Left lung (tissue), 14 donors: ENCODE measurements at places on chromosomes 11 and 22.

GRCh38 chr11:57905439-57905838 is 118.2 kb upstream of the OR9Q1 start:
- no peak for DNase-seq

DNA sequence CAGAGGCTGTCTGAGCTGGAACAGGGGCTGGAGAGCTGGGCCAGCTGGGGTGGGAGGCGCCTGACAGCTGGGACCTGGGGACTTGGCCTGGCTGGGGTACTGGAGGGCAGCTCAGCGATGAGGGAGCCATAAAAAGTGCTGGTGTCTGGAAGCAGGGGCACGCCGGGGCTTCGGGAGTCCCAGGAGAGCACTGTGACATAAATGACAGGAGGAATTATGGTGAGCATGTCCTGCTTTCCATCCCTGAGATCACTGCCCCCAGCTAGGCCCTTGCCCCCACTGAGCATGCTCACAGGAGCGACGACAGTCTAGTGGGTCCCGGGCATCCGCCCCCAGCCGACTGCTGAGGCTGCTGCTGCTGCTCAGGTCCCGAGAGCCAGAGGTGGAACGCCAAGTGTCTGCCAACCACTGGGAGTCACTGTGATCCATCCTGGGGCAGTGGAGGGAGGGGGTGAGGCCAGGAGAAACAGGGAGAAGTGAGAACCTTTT is 6.2 kb downstream of the ROBO4 start:
- DNase-seq, result peak; percentile 71

DNA sequence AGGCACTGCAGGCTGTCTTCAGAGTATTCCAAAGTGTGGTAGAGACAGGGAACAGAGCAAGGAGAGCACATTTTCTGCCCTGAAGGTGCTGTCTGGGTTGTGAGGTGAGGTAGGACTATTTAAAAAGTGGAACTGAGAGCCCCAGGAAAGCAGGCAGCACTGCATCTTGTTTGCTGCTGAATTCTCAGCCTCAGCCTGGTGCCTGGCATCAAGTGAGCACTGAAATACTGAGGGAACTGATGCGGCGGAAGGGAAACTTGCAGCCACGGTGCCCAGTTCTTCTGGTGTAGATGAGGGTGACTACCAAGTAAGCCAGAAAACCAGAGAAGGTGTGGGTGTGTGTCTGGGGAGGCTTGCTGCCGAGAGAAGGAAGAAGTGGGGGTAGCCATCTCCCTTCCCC is 59.5 kb downstream of the TNRC6B start:
- no peak for DNase-seq

DNA sequence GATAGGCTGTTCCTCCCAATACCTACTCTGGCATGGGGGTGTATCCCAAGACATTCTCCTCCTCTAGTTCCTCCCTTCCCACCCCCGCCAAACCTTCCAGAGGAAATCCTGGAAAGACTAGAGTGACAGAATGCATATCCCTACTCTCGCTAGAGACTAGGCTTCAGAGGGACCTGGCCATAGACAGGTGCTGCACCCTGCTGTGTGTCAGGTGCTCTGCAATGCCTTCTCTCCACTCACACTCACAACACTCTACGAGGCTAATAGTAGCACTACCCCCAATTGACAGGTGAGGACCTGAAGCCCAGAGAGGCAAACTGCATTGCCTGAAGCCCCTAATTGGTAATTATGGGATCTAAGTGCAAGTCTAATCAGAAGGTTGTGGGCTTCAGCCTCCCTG is 46.2 kb upstream of the LMO1 start:
- DNase-seq, result no peak

DNA sequence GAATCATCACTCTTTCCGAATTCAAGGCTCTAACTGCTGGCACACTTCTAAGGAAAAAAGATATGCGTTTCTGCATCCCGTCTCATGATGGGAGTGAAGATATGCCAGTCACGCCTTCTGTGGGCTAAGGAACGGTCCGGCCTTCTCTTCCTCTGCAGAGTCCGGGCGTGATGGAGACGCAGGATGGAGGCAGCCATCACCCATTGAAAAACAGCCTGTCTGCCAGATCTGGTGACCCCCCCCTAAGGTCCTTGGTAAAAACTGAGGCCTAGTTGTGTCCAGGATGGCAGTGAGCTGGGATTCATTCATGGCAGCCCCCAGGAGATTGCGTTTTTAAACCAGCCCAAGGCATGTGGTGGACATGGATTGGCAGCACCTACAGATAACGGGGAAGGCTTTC is 6.9 kb upstream of the EFCAB6 start:
- DNase-seq, result no peak

- DNase-seq, result no peak
Observed at GRCh38 chr11:73397468-73398131, 21.4 kb downstream of the RELT start.

DNA sequence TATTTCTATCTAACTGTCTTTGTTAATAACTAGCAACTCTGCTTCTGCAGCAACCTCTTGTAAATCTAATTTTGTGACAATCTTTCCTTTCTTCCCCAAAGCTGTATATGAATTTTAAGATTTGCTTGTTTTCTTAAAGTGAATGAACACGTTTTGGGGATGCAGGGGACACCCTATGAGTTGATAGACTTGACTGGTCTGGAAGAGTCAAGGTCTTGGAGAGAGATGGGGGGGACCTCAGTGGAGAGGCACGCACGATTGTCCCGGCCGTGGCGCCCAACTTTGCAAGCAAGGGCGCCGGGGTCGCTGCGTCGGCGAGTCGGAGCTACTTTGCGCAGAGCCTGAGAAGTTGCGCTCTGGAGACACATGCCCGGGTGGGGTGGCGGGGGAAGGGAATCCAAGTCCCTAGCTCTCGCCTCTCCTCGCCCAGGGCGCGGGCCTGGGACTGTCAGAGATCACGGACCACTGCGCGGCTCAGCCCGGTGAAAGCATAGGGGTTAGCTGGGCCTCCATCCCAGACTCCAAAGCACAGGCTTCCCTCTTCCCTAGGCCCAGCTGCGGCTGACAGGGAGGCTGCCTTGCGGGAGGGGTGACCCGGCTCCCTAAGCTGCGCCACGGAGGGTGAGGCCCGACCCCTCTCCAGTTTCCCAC is 854 bp downstream of the ABCC8 start:
- no peak for DNase-seq

DNA sequence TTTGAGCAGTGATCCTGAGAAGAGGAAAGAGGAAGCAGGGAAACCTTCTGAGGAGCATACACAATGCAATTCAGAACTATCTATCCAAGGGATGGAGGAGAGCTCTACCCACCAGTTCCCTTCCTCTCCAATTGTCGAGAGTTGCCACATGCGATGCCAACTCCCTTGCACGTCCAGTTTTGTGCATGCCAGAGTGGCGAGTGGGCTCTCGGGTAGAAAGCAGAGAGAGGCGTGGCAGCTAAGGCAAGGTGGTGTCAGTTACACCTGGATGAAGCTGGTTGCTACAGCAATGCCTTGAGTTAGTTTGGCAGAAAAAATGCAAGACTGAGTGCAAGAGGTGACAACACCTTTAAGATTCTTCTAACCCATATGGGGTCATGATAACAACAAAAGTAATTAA is 420.4 kb upstream of the CCDC90B start:
- DNase-seq, result no peak

GRCh38 chr11:72602250-72602904 is 71.8 kb downstream of the PDE2A start:
- no peak for DNase-seq

DNA sequence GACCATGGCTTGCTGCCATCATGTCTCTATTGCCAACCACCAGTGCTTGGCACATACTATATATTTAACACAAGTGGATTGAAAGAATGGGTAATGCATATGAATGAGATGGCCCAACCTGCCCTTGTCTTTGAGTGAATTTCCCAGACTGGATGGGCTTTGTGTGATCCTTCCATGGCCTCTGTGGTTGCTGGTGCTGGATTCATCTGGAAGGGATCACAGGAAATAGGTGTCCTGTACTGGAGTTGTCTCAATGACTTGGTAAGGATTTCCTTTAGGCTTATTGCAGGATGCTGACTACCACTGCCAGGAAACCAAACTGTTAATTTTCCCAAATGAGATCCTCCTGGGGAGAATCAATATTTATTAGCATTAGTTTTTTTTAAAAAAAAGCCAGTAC is 328.6 kb downstream of the TMEM135 start:
- DNase-seq, result no peak

GRCh38 chr11:58466293-58466692 is 24.3 kb upstream of the OR5B12 start:
- DNase-seq, result no peak

GRCh38 chr22:27844656-27845591 is 43.4 kb upstream of the MN1 start:
- no peak for DNase-seq

DNA sequence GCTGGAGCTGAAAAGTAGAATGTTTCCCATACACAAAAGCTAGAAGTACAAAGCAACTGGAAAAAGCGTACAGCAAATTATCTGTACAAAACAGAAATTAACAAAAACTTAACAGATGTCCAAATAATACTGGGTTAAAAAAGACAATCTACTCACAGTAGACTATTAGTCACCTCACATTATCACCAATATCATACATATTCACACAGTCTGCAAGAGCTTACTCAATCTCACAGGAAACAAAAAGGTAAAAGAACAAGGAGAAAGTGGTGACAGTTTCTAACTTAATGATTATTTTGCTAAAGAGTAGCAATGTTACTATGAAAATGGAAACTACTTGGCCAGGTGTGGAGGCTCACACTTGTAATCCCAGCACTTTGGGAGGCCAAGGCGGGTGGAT is 11.9 kb downstream of the CELF1 start:
- DNase-seq, result no peak

GRCh38 chr11:112321501-112322172 is 61.0 kb upstream of the PLET1 start:
- DNase-seq, result peak; percentile 88

- DNase-seq, result no peak
Observed at GRCh38 chr11:87331273-87331672, 293.5 kb downstream of the TMEM135 start.

DNA sequence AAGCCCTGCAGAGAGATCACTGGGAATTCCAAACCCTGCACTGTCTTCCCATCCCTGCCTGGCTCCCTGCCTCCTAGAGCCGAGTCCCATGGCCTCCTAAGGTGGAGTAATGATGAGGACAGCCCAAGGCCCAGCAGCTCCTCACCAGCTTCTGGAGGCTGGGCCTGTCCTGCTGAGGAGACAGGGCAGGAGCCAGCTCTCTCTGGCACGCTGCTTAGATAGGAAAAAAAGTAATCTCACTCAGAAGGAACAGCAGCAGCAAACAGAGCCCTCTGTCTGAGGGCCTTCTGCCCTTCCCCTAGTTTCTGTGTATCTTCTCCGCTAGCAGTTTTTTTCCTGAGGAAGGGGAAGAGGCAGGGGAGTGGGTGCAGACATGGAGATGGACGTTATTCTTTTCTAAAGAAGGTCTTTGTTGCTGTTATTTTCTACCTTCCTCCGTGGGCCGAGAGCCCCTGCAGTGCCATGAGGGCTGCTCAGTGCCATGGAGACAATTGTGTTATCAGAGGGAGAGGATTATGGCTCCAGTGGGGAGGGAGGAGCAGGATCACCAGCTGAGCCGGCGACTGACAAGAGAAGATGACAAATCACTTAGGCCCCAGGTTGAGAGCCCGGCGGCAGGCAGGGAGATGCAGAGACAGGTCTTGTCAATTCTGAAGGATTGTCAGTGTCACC is 315.3 kb downstream of the BUD13 start:
- DNase-seq, result no peak

DNA sequence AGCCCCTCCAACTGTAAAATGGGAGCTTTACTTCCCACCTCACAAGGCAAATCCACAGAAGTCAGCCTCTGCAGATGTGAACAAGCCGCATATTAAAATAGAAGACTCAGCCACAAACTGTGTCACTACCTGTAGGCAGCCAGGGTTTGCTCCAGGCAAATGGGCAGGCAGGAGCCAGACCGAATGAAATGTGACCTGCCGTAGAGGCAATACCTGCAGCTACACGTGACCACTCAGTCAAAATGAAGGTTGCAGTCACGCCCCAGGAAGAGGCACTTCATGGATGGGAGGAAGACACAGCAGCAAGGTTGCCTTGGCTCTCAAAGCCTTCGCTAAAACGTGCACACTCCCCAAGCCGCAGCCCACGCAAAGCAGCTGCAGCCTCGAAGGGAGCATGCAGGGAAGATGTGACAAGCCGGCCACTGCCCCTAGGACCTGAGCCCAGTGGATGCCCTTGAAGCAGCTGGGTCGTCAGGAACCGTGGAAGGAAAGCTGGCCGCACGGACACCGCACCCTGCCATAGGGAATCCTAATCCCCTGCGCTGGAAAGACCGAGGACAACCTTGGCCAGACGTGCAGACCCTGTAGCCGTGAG is 53.1 kb downstream of the SHANK2 start:
- DNase-seq, result no peak

DNA sequence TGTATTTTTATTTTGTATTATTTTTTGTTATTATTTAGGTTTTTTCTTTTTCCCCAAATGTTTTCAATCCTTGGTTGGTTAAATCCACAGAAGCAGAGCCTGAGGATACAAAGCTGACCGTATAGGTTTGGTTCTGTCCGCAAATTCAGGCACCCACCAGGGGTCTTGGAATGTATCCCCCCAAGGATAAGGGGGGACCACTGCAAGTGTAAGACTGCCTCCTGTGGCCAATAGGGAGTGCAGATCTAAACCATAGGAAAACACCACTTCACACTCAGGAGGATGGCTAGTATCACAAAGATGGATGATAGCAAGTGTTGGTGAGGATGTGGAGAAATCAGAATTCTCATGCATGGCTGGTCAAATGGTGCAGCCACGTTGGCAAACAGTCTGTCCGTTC is 20.0 kb downstream of the CPT1A start:
- DNase-seq, result no peak

DNA sequence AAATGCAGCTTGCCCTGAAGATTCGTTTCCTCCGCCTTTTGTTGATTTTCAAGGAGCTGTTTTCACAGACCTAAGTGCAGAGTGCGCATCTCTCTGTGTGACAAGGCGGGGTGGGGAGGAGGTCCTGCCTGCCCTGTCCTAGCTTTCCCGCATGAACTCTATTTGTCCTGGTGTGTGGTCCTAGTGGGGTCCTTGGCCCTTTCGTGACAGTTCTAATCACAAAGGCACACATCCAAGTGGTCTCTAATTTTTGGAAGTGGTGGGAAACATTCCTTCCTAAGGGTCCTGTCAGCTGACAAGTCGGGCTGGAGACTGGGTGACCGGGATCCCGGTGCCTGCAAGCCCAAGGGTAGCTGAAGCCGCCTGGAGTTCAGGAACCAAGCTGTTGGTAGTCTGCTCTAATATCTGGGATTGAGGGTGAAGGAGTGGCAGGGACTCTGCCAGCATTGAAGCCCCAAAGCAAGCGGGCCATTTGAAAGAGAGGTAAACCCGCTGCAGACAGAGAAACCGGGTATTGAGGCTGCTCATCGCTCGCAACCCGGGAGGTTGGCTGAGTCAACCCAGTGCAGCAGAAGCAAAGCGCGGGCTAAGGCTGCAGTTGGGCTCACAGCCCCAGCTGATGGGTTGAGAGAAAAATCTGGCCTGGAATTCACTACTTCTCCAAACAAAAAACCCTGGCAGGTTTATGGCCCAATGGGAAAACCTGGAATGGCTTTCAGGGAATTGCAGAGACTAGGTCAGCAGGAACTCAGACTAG is 28.1 kb upstream of the FBXO3 start:
- peak; percentile 59 for DNase-seq

DNA sequence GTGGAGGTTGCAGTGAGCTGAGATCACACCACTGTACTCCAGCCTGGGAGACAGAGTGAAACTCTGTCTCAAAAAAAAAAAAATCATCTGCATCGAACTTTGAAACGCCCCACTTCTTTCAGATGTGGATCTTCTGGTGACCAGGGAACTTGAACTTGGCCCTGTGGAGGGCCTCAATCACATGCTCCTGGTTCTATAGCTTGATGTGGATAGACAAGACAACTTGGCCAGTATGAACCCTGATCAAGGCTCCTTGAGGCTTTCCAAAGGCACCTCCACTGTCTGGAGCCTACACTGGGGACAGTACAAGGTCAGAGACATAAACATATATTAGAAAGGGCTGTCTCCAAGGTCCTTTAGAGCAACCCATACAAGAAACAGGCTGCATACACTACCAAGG is 30.6 kb downstream of the RAB30 start:
- no peak for DNase-seq
